ENCODE measurements at places on chromosomes 4 and X.

DNA sequence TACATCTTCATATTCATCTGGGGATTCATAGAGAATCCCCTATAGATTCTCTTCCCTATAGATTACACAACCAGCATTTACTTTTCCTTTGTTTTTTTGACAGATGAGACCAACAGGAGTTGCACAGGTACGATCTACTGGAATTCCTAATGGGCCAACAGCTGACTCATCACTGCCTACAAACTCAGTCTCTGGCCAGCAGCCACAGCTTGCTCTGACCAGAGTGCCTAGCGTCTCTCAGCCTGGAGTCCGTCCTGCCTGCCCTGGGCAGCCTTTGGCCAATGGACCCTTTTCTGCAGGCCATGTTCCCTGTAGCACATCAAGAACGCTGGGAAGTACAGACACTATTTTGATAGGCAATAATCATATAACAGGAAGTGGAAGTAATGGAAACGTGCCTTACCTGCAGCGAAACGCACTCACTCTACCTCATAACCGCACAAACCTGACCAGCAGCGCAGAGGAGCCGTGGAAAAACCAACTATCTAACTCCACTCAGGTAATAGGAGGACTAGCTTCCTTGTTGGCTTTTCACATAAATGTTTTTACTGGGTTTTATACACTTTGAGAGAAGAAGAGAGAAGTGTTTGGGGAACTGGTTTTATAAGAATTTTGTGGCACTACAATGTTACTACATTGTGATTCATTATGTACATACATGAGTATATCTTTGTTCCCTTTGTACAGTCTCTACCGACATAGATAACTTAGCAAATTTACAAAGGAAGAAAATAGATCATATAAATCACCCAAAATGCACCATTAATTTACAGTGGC lies 137.2 kb downstream of the DIPK2B start:
- DNase-seq, result no peak

DNA sequence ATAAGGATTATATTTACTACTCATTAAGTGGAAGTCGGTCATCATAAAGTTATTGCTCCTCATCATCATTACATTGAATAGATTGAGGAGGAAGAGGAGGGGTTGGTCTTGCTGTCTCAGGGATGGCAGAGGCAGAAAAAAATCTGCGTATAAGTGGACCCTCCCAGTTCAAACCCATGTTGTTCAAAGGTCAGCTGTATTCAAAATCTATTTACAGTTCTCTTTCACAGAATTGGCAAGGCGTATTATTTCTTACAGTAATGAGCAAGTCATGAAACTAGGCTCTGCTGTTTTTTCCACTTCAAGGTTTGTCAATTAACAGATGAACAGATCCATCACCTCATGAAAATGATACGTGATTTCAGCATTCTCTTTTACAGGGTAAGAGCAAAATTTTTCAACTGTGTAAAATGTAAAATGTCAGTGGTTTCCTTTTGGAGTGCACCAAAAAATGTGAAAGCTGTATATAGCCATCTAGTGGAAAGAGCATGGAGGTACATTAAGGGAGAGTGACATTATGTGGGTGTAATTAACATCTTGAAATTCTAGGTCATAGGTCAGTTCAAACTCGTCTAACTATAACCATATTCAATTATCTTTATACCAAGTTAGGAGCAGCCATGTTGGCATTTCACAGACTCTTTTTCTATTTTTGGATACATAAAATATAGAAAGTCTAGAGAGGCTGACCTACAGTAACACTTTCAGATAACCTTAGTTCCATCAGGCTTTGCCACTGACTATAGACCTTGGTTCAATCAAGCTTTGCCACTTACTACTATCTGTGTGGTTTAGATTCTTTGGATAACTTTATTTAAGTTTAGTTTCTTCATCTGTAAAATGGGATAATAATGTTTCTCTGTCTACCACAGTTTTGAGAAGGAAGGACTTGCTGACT lies 30.1 kb downstream of the NEIL3 start:
- peak; percentile 49 for DNase-seq

- DNase-seq, result no peak
These were observed 139.7 kb downstream of the CFAP299 start for GRCh38 chr4:80475236-80475635.

GRCh38 chr4:7716010-7716721 lies 223.5 kb downstream of the AFAP1 start:
- no peak for DNase-seq

DNA sequence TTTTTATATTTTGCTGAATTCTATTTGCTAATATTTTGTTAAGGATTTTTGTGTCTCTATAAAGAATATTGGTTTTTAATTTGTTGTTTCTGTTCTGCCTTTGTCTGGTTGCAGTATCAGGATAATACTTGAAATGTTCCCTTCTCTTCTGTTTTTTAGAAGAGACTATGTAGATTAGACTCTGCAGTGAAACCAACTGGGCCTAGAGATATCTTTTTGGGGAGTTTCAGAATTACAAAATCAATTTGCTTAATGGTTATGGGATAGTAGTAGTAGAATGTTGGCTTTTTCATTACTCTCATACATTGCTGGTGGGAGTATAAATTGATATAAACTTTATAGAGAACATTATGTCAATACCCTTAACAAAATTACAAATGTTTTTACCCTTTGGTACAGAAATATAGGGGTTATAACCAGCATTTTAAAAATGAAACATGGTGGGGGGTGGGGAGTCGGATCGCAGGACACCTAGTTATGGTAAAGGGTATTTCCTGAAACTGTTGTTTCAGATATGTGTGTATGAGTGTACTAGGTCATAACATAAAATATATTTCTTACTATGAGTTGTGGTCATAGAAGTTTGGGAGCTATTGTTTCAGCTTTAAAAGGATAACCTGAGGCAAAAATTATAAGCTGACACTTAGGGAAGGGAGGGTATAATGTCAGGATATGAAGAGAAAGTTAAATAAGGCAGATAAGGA lies 29.0 kb downstream of the CLOCK start:
- DNase-seq, result no peak

DNA sequence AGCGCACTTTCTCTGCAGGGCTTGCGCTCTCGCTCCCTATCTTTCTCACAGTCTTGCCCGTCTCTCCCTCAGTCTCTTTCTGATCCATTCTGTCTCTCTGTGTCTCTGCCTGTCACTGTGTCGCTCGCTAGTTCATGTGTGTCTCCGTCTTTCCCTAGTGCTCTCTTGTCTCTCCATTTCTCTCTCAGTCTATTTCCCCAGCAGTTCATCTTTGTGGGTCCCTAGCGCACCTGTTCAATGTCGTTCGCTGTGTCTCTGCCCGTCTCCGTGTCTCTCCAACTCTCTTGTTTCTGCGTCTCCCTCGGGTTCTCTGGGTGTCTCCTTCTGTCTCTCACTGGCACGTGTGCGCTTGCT lies 1.5 kb downstream of the GPR101 start:
- DNase-seq, result no peak

DNA sequence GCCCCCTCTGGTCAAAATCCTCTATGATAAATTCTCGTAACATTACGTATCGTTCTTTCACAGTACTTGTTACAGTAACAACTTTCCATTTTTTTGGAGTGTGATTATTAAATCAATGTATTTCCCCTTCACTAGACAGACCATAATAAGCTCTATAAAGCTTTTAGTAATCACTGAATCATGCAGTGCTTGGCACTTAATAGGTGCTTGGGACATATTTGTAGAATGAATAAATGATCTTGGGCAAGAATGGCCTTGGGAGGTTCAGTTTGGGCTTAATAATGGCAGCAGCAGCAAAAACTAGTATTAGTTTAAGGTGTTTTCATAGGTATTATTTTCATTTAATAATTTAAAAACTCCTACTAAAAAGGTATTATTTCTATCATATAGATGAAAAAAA lies 33.4 kb upstream of the SFRP2 start:
- no peak for DNase-seq
